ENCODE measurements at places on chromosomes 12 and 14. TPM values are rescaled to one million over a fixed set of nuclear protein-coding genes. Genes with fewer than 3 reads are reported as not detected.

The COX8C gene
- not detected for total RNA-seq

The DCTN2 gene
- total RNA-seq: 85.1 TPM

The DPPA3 gene
- not detected for total RNA-seq

The MIP gene
- total RNA-seq: not detected

- no peak overlapping the region for H3K4me3 ChIP-seq
- no peak for DNase-seq
- peaks cover 41% of the 10 kb centered on the region for H3K27me3 ChIP-seq
Measured at GRCh38 chr14:50882932-50883826, 11.3 kb downstream of the ABHD12B start.

DNA sequence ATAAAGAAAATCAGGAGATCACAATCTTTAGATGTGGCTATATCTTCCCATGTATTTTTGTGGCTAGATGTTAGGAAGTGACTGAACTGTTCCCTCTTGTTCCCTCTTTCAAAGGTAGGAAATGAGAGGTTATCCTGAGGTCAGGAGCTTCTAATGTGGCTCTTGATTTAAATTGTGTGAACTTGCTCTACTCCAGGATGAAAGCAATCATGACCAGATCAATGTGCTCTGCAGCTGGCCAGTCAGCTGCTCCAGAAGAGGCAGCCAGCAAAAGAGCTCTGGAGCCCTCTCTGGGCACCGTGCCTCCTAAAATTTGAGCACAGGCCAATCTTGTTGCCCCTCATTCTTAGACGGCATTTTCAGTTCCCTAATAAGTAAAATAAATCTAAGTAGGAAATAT lies 32.0 kb downstream of the CDK17 start:
- H3K27me3 ChIP-seq: no peaks in the 10 kb centered on the region
- no peak for DNase-seq
- no peak overlapping the region for H3K27ac ChIP-seq
- peaks cover 42% of the 10 kb centered on the region for H3K4me1 ChIP-seq
- H3K36me3 ChIP-seq: peaks cover 15% of the 10 kb centered on the region

DNA sequence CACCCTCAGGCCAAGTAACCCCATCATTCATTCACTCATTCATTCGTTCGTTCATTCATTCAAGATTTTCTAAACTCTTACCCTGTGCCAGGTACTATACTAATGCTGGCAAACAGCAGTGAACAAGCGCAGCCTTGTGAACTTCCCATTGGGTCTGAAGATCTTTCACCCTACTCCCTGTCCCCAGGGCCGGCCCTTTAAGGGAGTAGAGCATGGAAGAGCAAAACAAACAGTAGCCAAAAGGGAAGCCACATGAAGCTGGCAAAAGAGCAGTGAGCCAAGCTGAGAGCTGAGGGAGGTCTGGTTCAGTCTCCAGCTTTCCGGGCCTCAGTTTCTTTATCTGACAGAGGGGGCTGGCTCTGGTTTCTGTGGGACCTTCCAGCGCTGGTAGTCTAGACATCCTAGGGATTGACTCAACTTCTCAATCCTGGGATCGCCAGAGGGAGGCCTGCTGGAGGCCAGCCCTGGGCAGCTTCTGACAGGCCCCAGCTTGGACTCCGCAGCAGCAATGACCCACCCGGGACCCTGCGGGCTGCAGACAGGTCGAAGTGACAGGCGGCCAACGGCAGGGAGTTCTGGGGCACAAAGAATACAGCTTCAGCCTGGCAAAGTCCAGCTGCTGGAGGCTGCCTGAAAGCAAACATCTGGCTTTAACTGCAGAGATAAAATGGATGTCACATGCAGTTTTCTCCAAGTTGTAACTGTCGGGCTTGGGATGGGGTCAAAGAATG lies 27.1 kb downstream of the ACTN1 start:
- H3K27me3 ChIP-seq: no peaks in the 10 kb centered on the region
- H3K4me3 ChIP-seq: no peak overlapping the region
- H3K27ac ChIP-seq: no peak overlapping the region

DNA sequence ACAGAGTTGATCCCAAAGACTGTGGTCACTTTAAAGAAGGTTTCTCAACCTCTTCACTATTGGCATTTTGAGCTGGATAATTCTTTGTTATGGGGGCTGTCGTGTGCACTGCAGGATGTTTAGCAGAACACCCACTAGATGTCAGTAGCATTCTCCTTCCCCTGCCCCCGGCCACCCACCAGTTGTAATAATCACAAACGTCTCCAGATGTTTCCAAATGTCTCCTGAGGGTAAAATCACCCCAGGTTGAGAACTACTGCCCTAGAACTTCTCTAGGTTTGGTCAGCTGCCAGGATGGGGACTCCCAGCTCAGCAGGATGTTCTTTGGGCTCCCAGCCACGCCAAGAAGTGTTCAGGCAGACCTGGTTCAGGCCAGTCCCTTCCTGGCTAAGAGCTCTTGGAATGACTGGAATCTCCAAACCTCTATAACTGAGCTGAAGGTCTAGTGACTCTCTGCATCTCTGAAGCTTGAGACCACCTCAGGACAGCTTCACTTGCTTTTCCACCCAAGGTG lies 12.5 kb upstream of the AJUBA start:
- no peaks in the 10 kb centered on the region for H3K36me3 ChIP-seq
- H3K4me1 ChIP-seq: no peaks in the 10 kb centered on the region
- no peaks in the 10 kb centered on the region for H3K27me3 ChIP-seq

GRCh38 chr12:31867292-31867691 lies 91.9 kb upstream of the RESF1 start:
- peaks cover under 1% of the 10 kb centered on the region for H3K36me3 ChIP-seq
- H3K27ac ChIP-seq: no peak overlapping the region
- no peak for DNase-seq
- H3K4me3 ChIP-seq: no peak overlapping the region
- peaks cover 3% of the 10 kb centered on the region for H3K4me1 ChIP-seq

DNA sequence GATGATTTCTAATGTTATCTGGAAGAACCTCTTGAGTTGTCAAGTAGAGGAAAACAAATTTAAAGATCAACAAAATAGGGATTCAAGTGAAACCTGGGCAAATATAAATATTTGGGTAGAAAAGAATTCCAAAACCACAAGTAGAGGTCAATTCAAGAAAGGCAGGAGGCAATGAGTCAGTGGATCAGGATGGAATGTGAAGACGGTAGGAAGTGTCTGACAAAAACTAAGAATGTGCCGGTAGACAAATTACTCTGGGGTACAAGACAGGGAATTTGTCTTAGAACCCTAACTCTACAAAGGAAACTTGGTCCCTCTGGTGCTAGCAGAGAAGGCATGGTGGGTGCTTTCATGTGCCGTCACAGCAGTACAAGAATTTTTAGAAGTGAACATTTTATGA lies 13.6 kb downstream of the ABCD2 start:
- peaks cover 23% of the 10 kb centered on the region for H3K4me1 ChIP-seq
- H3K27me3 ChIP-seq: no peaks in the 10 kb centered on the region
- H3K4me3 ChIP-seq: no peak overlapping the region
- H3K36me3 ChIP-seq: peaks cover 52% of the 10 kb centered on the region
- H3K27ac ChIP-seq: no peak overlapping the region

- no peak overlapping the region for H3K4me3 ChIP-seq
- no peak overlapping the region for H3K27ac ChIP-seq
- H3K4me1 ChIP-seq: no peaks in the 10 kb centered on the region
- no peaks in the 10 kb centered on the region for H3K36me3 ChIP-seq
- H3K27me3 ChIP-seq: no peaks in the 10 kb centered on the region
Measured at GRCh38 chr12:125734137-125734536, 668.9 kb downstream of the AACS start.

GRCh38 chr12:56808954-56809353 lies 45.8 kb downstream of the HSD17B6 start:
- H3K27me3 ChIP-seq: no peaks in the 10 kb centered on the region
- no peak for DNase-seq
- no peak overlapping the region for H3K27ac ChIP-seq
- no peaks in the 10 kb centered on the region for H3K4me1 ChIP-seq
- no peak overlapping the region for H3K4me3 ChIP-seq
- H3K36me3 ChIP-seq: peaks cover 3% of the 10 kb centered on the region

DNA sequence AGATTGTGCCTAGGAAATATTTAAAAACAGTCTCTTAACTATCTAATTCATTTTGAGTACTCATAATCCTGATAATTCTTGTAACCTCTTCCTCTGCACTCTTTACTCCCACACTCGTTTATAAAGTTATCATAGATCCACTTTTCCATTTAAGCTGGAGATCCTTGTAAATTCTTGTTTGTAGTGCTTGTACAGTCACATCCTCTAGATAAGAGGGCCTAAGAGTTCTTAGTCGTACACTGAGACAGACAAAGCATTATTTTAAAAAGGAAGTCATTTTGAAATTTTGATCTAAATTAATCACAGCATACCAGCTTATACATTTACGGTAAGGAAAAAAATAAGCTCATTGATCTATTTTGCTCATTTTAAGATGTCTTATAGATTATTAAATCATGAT lies 42.5 kb downstream of the LMO3 start:
- no peaks in the 10 kb centered on the region for H3K4me1 ChIP-seq
- DNase-seq: no peak
- no peak overlapping the region for H3K4me3 ChIP-seq
- H3K36me3 ChIP-seq: no peaks in the 10 kb centered on the region
- no peaks in the 10 kb centered on the region for H3K27me3 ChIP-seq

GRCh38 chr12:47102406-47102805 lies 22.6 kb upstream of the AMIGO2 start:
- H3K36me3 ChIP-seq: peaks cover 3% of the 10 kb centered on the region
- no peaks in the 10 kb centered on the region for H3K4me1 ChIP-seq
- DNase-seq: no peak
- H3K27me3 ChIP-seq: no peaks in the 10 kb centered on the region

- H3K27ac ChIP-seq: no peak overlapping the region
- no peak overlapping the region for H3K4me3 ChIP-seq
- H3K27me3 ChIP-seq: peaks cover 5% of the 10 kb centered on the region
- H3K4me1 ChIP-seq: no peaks in the 10 kb centered on the region
Measured at GRCh38 chr14:76597387-76597786, 163.9 kb upstream of the VASH1 start.

GRCh38 chr12:115813256-115813655 lies 464.2 kb downstream of the MED13L start:
- no peak for DNase-seq
- H3K4me3 ChIP-seq: no peak overlapping the region
- H3K36me3 ChIP-seq: no peaks in the 10 kb centered on the region

DNA sequence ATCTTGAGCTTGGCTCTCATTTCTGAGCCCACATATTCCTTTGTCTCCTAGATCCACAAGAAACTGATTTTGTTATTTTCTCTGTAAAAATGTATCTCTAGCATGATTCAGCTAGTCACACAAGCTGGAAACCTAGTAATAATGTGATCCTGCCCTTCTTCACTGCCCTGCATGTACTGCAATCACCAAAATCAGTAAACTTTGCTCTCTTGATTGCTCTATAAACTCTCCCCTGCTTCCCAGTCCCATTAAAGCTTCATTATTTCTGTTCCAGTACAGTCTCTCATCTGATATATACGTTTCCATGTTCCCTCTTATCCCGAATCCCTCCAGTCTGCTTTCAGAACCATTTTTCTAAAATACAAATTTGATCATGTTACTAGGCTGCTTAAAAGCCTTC lies 166.5 kb downstream of the MSRB3 start:
- no peak for DNase-seq
- H3K27me3 ChIP-seq: no peaks in the 10 kb centered on the region
- H3K36me3 ChIP-seq: no peaks in the 10 kb centered on the region
- H3K4me1 ChIP-seq: no peaks in the 10 kb centered on the region
